ENCODE measurements at places on chromosomes 1 and 21.

- no peak for DNase-seq
Observed at GRCh38 chr1:156429313-156430060, 60.5 kb downstream of the RHBG start.

DNA sequence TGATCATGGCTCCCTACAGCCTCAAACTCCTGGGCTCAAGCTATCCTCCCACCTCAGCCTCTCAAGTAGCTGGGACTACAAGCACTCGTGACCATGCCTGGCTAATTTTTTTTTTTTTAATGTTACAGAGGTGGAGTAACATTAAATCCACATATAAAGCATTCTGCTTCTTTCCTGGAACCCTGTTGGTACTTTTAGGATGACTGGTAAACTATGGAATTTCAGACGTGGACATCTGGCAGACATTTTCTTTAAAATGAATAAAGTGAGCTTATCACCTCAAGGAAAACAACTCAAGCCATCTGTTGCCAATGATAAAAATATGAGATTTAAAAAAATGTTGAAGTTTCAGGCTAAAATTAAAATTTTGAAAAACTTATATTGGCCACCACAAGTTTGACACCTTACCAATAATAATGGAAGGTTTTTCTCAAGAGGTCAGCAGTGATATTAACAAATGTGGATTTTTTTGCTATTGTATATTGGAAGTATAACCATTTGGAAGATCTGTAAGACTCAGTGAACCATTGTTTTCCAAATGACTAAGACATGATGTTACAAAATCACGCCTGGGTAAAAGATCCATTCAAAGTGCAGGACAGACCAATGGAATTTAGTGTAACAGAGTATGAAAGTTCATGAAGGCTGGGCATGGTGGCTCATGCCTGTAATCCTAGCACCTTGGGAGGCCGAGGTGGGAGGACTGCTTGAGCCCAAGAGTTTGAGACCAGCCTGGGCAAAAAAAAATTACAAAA lies 52.7 kb upstream of the EIF4G3 start:
- DNase-seq: no peak

DNA sequence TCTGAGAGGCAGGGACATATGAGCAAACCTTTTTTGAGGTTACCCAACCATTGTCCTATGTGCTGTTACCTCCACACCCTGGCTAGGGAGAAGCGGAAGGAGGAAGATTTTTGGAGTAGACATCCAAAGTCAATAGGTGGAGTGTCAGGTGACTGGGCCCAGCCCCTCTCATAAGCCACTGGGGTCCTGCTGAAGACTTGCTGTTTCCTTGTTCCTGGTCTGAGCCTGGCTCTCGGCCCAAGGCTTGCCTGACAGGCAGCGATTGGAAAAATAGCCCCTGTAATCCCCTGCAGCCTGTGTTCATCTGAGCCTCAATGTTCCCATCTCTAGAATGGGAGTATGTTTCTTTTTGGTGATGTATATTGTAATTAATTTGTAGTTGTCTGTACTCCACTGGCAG lies 6.9 kb upstream of the PIGR start:
- no peak for DNase-seq

DNA sequence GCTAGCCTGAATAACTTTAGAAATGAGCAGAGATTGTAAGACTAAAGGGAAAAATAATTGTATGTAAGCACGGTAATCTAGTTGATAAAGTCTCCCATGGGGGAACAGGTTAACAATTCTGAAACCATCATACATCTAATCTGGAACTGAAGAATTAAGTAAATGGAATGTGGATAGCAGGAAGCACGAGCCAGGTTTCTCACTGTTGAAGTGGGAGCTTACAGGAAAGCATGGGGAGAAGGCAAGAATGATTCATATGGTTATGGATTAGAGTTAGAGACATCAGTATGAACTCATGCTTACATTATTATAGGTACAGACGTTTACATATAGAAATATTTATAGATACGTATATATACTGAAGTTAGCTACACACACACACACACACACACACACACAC lies 83.0 kb downstream of the LEPR start:
- DNase-seq: no peak

DNA sequence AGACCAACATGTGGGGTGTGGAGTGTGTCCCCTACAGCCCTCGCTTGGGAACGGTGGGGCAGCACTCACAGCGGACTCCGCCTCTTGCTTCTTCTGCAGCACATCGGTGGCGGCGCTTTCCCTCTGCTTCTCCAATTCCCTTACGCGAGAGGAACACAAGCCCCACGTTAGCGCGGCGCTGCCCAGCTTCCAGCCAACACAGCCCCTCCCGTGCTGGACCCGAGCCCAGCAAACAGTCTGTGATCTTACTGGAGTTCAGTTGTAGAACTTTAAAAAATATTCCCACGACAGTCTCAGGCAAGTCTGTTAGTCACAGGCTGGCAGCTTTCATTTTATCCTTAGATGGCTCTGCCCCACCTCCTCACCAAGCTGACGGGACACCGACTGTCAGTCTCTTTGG lies 13.6 kb downstream of the THAP3 start:
- DNase-seq: no peak

GRCh38 chr1:167776616-167777268 lies 55.0 kb downstream of the MPZL1 start:
- DNase-seq: no peak

DNA sequence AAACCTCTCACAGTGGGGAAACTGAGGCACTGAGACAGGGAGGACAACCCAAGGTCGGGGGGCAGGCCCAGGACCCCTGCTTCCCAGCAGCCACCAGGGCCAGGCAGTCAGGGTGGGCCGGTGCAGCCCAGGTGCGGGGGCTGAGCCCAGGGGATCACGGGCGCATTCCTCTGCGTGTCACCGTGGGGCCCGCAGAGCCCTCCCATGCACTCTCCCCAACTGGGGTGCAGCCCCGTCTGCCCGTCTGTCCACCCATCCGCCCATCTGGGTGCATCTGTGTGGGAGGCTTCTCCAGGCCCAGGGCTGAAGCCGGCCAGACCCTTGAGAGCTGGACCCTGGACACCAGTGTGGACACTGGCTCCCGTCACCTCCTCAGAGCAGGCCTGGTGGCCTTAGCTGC lies 2.9 kb upstream of the PLCH2 start:
- DNase-seq: no peak
